ENCODE measurements at places on chromosomes 13 and 19. TPM values are rescaled to one million over a fixed set of nuclear protein-coding genes. Genes with fewer than 3 reads are reported as not detected.

DNA sequence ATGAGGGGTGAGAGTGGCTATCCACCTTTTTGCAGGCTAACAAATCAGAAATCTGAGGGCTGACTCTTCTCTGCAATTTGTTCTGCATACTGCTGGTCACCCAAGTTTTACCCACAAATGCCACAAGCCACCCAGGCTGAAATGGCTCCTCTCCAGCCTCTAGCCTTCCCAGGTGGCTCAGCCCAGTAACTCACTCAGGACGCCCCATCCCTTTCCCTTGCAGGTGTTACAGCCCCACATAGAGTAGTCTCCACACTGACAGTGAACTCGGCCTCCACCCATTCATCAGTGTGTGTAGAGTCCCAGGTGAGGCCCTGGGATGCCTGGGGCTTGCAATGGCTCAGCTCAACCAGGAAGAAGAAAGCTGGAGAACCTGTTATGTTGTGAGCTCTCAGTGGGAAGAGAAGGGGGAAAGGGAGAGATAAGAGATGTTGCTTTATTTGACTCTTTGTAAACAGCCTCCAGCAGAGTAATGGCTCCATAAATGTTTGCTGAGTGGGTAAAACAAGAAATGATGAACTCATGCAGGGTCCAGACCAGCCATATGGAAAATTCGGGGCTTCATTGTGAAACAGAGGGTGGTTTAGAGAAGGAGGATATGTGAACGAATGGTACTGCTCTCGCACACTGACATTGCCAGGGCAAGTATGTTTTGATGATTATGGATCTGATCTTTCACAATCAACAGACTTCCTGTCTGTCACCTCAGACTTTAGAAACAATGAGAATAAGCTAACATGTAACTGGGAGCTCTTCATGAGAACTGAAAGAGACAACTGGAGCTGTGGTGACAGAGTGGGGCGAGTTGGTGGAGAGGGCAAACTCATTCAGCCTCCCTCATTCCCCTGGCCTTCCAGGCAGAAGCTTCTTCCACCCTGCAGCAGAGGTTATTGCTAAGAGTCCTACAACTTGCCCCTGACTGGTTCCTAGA lies 74.2 kb upstream of the RFC3 start:
- no peak for DNase-seq
- H3K36me3 ChIP-seq = no peaks in the 10 kb centered on the region
- H3K27ac ChIP-seq = no peak overlapping the region
- H3K27me3 ChIP-seq = no peaks in the 10 kb centered on the region
- no peak overlapping the region for H3K4me3 ChIP-seq
- H3K4me1 ChIP-seq = no peaks in the 10 kb centered on the region

GRCh38 chr13:79401259-79402070 lies 4.6 kb downstream of the RBM26 start:
- no peak overlapping the region for H3K27ac ChIP-seq

- H3K4me1 ChIP-seq = no peaks in the 10 kb centered on the region
- H3K36me3 ChIP-seq = peaks cover 52% of the 10 kb centered on the region
- H3K27me3 ChIP-seq = no peaks in the 10 kb centered on the region
- no peak overlapping the region for H3K4me3 ChIP-seq
- no peak overlapping the region for H3K27ac ChIP-seq
- DNase-seq = no peak
Measured at GRCh38 chr13:106550570-106551135, 15.2 kb upstream of the EFNB2 start.

The ZNF709 gene
- 2.5 TPM for polyA plus RNA-seq

- peak; percentile 69 for DNase-seq
- H3K27ac ChIP-seq = peak overlapping the region; percentile 59
- H3K4me3 ChIP-seq = peak overlapping the region; percentile 89
- H3K4me1 ChIP-seq = peaks cover 16% of the 10 kb centered on the region
Measured at GRCh38 chr19:34428549-34429285, 536 bp downstream of the UBA2 start.

DNA sequence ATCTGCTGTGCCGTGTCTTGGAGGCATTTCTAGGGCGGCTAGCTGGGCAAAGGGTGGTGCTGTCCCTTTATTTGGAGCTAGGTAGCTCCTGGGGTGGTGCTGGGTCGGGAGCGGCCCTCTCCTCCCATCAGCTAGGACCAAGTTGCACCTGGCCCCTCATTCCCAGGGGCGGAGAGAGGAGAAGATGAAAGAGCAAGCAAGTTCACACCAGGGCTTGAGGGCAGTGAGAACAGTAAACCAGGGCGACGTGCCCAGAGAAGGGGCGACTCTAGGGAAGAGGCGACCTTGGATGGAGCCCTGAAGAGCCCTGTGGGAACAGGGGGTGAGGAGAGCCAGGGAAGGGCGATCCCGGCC lies 17.0 kb upstream of the KCNN1 start:
- no peaks in the 10 kb centered on the region for H3K36me3 ChIP-seq
- peaks cover 40% of the 10 kb centered on the region for H3K4me1 ChIP-seq
- H3K27me3 ChIP-seq = peaks cover 63% of the 10 kb centered on the region
- DNase-seq = no peak
- no peak overlapping the region for H3K4me3 ChIP-seq
- no peak overlapping the region for H3K27ac ChIP-seq

The ZNF208 gene
- 0.87 TPM for polyA plus RNA-seq

DNA sequence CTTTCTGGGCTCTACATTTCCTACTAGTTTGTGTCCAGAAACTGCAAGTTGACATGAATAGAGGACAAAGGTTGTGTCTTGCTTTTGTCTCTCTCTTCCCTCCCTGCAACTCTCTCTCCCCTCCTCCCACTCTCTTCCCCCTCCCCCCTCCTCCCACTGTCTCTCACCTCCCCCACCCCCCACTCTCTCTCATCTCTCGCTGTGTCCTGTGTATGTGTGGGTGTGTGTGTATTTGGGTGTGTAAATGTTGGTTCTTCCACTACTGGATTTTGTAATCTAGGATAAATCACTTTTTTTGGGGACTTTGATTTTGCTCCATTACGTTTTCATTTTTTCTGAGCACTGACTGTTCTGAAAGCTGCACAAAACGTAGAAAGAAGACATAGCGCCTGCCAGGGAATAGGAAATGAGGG lies 48.4 kb downstream of the AKAP11 start:
- DNase-seq = peak; percentile 5
- H3K4me1 ChIP-seq = peaks cover 3% of the 10 kb centered on the region
- H3K36me3 ChIP-seq = peaks cover 17% of the 10 kb centered on the region
- no peak overlapping the region for H3K27ac ChIP-seq
- H3K27me3 ChIP-seq = no peaks in the 10 kb centered on the region

- H3K27me3 ChIP-seq = no peaks in the 10 kb centered on the region
- H3K27ac ChIP-seq = no peak overlapping the region
- no peak overlapping the region for H3K4me3 ChIP-seq
- no peak for DNase-seq
Measured at GRCh38 chr19:38452430-38453366, 19.2 kb downstream of the RYR1 start.

The ZNF296 gene
- polyA plus RNA-seq = 6.6 TPM

DNA sequence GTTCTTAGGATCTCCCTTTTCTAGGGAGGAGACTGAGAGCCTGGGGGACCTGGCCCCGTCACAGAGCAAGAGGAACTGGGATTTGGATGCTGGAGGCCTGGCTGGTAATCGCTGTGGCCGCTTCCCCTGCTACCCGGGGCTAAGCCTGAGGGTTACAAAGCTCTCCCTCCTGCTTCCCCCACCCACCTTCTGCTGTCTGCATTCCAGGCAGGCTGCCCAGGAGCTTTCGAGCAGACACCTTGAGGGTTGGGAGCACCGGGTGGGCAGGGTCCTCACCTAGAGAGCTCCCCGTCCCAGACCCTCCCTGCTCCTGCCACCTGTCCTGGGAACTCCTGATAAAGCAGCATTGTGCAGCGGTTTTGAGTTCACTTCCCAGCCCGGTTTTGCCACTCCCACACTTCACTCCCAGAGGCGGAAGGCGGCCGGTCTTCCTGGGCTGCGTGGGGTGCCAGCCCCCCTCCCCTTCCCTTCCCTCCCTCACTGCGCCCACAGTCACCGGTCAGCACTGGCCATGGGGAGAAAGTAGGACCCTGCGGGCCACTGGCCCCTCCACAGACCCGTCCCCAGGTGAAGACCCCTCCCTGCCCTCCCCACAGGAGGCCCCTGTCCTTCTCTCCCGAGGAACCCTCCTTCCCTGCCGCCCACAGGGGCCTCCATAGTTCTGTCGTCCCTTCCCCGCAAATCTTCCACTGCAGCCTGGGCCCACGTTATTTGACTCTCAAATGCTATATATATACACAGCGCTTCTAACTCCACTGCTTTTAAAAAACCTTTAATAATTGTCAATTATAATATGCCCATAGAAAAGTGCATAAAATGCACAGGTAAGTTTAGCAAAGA lies 8.1 kb downstream of the PAK4 start:
- peaks cover 3% of the 10 kb centered on the region for H3K36me3 ChIP-seq
- no peak overlapping the region for H3K4me3 ChIP-seq
- peak overlapping the region; percentile 57 for H3K27ac ChIP-seq
- H3K4me1 ChIP-seq = peaks cover 64% of the 10 kb centered on the region
- DNase-seq = peak; percentile 59
- H3K27me3 ChIP-seq = no peaks in the 10 kb centered on the region

DNA sequence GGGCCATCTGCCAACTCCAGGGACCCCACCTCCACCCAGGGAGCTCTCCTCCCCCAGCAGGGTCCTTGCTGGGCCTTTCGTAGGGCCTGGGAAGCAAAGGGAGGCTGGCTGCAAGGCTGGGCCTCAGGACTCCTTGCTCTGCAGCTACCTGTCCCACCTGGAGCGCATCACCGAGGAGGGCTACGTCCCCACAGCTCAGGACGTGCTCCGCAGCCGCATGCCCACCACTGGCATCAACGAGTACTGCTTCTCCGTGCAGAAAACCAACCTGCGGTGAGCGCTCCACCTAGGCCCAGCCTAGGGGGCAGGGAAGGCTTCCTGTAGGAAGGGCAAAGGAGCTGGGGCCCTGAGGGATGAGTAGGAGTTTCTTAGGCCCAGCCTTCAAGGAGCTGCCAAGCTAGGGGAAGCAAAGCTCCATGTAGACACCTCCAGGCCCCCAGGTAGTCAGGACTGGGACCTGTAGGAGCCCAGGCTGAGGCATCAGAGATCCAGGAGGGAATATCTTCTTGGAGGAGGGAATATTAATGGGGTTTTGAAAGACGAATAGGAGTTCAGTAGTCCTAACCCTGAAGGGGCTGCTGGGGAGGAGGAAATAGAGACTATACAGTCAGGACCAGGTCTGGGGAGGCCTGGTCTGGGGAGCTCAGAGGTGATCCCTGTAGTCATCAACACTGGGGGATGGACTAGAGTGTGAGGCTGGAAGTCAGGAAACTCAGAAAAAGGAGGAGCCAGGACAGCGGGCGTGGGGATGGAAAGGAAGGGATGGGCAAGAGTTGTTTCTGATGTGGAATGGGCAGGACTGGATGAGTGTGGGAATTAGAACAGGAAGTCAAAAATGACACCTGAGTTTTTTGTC lies 16.0 kb downstream of the GNA15 start:
- no peaks in the 10 kb centered on the region for H3K4me1 ChIP-seq
- DNase-seq = no peak
- peaks cover 13% of the 10 kb centered on the region for H3K27me3 ChIP-seq
- H3K4me3 ChIP-seq = no peak overlapping the region
- H3K36me3 ChIP-seq = no peaks in the 10 kb centered on the region

DNA sequence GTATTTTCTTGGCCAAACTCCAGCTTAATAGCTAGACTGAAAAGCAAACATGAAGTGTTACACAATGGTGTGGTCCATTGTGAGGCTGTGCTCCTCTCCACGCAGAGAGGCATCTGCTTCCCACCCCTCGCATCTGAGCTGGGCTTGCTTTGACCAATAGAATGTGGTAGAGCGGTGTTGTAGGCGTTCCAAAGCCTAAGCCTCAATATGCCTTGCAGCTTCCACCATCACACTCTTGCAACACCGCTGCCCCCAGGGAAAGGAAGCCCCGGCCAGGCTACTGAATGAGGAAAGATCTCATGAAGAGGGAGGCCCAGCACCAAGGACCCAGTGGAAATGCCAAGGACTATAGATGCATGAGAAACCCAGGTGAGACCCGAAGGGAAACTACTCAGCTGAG lies 9.4 kb downstream of the FLT1 start:
- peaks cover 18% of the 10 kb centered on the region for H3K27me3 ChIP-seq
- H3K4me1 ChIP-seq = no peaks in the 10 kb centered on the region
- H3K4me3 ChIP-seq = no peak overlapping the region
- DNase-seq = no peak
- H3K27ac ChIP-seq = no peak overlapping the region
- H3K36me3 ChIP-seq = no peaks in the 10 kb centered on the region

DNA sequence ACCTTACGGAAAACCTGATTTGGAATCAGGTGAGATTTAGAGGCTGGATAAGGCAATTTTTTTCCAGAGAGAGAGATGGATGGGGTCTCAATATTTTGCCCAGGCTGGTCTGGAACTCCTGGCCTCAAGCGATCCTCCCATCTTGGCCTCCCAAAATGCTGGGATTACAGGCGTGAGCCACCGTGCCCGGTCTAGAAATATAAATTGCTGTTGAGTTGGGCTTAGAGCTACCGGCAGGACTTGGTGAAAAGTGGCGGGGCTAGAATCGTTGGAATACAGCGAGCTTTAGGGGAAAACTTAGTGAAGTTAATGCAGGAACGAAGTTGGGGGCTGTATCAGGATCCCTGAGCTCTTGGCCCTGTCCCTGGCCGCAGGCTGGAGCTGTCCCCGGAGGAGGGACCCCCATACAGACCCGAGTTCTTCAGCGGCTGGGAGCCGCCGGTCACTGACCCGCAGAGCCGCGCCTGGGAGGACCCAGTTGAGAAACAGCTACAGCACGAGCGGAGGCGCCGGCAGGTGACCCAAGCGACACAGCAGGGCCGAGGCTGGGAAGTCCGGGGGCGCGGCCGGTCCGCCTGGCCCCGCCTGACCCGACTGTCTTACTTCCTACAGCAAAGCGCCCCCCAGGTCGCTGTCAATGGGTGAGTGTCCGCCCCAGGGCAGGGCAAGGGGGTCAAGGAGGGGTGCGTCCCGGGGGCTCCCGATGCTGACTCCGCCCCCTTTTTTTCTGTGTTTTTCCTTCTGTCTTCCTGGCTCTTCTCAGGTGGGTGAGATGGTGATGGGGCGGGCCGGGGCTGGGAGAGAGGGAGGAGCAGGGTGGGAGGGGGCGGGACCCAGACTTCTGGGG lies 7.6 kb downstream of the EPS8L1 start:
- no peak overlapping the region for H3K27ac ChIP-seq
- H3K4me1 ChIP-seq = peaks cover 29% of the 10 kb centered on the region
- H3K27me3 ChIP-seq = peaks cover 88% of the 10 kb centered on the region
- DNase-seq = peak; percentile 29

The RXFP2 gene
- polyA plus RNA-seq = not detected

GRCh38 chr13:100533588-100534041 lies 55.0 kb downstream of the GGACT start:
- peaks cover 3% of the 10 kb centered on the region for H3K4me1 ChIP-seq
- H3K4me3 ChIP-seq = no peak overlapping the region
- no peak overlapping the region for H3K27ac ChIP-seq
- H3K27me3 ChIP-seq = no peaks in the 10 kb centered on the region
- DNase-seq = no peak
